ENCODE measurements at places on chromosomes 7 and 10. TPM values are rescaled to one million over a fixed set of nuclear protein-coding genes. Genes with fewer than 3 reads are reported as not detected.

Gene ZSCAN25
- 12.1 TPM for total RNA-seq

Gene TWIST1
- 20.9 TPM for total RNA-seq

Gene WNT8B
- not detected for total RNA-seq

Gene GIMAP8
- not detected for total RNA-seq

Gene CAMK2B
- 3.1 TPM for total RNA-seq

Gene DDC
- not detected for total RNA-seq

Gene NANOS1
- total RNA-seq = 1.3 TPM

Gene SPDYE18
- not detected for total RNA-seq

Gene DEPP1
- total RNA-seq = 2.2 TPM

Gene VWC2
- total RNA-seq = not detected

Gene ATP6V1F
- total RNA-seq = 171 TPM

Gene CUBN
- 0.60 TPM for total RNA-seq

Gene AKR1C8
- total RNA-seq = not detected

Gene CCDC146
- total RNA-seq = 1.2 TPM

Gene STEAP1
- total RNA-seq = 0.83 TPM

Gene C1GALT1
- 65.8 TPM for total RNA-seq

Gene MSMB
- total RNA-seq = not detected

Gene RASSF4
- 9.6 TPM for total RNA-seq

Gene NEURL1
- total RNA-seq = not detected

Gene ADRA2A
- not detected for total RNA-seq

Gene CHST3
- total RNA-seq = 59.0 TPM

Gene TMEM26
- total RNA-seq = not detected

Gene HOXA10
- 26.4 TPM for total RNA-seq

Gene RSPH10B
- not detected for total RNA-seq

Gene HABP2
- total RNA-seq = not detected

Gene UNCX
- total RNA-seq = not detected

Gene CFAP70
- total RNA-seq = 0.36 TPM

Gene NPFFR1
- not detected for total RNA-seq

Gene HEPACAM2
- total RNA-seq = not detected

Gene TMEM176B
- total RNA-seq = not detected

Gene ATOH7
- not detected for total RNA-seq

Gene LRIT1
- not detected for total RNA-seq

Gene ABCC2
- total RNA-seq = 0.69 TPM

Gene DGKI
- 0.29 TPM for total RNA-seq

Gene IFIT1B
- total RNA-seq = not detected

Gene CLRN3
- not detected for total RNA-seq

Gene SPDYE9
- not detected for total RNA-seq

Gene ZNF107
- total RNA-seq = 7.1 TPM

Gene ITGB1
- total RNA-seq = 1,616 TPM

Gene TMEM213
- total RNA-seq = not detected

Gene VSTM4
- 2.6 TPM for total RNA-seq

Gene PON3
- not detected for total RNA-seq

Gene AASS
- total RNA-seq = 18.9 TPM

Gene FFAR4
- total RNA-seq = not detected

Gene ZNF212
- total RNA-seq = 2.7 TPM

All from A172 (cell line).